ENCODE measurements at places on chromosomes 7 and 10. TPM values are rescaled to one million over a fixed set of nuclear protein-coding genes. Genes with fewer than 3 reads are reported as not detected.

DNA sequence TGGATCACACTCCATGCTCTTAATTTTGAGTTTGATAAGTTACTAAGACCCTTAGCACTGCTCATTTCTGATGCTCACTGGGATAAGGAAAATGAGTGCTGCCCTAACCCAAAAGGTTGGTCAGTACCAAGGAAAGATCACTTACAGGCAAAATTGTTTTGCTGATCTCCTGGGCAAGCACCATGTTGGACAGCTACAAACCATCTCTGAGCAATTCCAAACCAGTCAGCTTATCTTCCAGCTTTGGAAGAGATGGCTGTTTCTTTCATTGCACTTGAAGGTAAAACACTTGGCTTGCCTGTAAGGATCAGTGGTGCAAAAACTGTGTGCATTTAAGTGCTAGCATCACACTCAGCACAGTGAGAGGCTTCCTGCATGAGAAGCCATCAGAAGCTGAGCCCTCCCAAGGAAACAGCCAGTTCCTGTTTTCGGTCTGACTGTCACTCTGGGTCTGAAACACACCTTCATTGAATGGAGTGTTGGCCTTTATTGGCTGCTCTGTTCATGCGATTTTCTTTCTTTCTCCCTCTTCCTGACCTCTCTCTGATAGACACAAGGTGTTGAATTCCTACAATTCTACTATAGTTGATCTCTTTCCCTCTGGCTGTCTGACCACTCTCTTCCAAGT, 126.4 kb upstream of the GHITM start:
- H3K27ac ChIP-seq = no peak overlapping the region
- no peaks in the 10 kb centered on the region for H3K27me3 ChIP-seq
- no peaks in the 10 kb centered on the region for H3K36me3 ChIP-seq
- no peaks in the 10 kb centered on the region for H3K4me1 ChIP-seq
- no peak for DNase-seq

GRCh38 chr7:83798489-83798888, 149.6 kb upstream of the SEMA3E start:
- no peaks in the 10 kb centered on the region for H3K27me3 ChIP-seq
- no peaks in the 10 kb centered on the region for H3K4me1 ChIP-seq
- H3K36me3 ChIP-seq = no peaks in the 10 kb centered on the region
- DNase-seq = no peak

GRCh38 chr10:92413011-92413410, 122.0 kb downstream of the MARCHF5 start:
- H3K4me1 ChIP-seq = no peaks in the 10 kb centered on the region
- no peak overlapping the region for H3K4me3 ChIP-seq

GRCh38 chr7:47153058-47153457, 428.9 kb downstream of the TNS3 start:
- H3K4me1 ChIP-seq = no peaks in the 10 kb centered on the region
- no peaks in the 10 kb centered on the region for H3K27me3 ChIP-seq
- no peak overlapping the region for H3K4me3 ChIP-seq
- no peak for DNase-seq
- peak overlapping the region; percentile 18 for H3K27ac ChIP-seq

DNA sequence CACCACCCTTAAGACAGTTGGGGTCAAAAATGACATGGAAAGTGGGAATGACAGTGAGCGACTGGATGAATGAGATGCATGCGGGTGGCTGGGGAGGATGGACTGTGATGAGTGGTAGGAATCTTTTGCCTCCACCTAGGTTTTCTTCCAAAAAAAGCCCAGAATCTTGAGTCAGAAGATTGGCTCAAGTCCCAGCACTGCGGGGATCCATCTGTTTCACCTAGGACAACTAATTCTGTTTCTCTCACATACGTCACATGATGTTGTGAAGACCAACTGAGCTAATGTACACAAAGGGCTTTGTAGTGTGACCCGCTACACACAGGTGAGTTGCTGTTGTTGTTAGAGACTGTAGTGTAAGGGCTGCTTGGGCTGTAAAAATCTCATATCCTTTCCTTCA, 58.5 kb upstream of the SLC35B4 start:
- no peaks in the 10 kb centered on the region for H3K27me3 ChIP-seq
- H3K4me3 ChIP-seq = no peak overlapping the region
- H3K27ac ChIP-seq = no peak overlapping the region
- no peaks in the 10 kb centered on the region for H3K4me1 ChIP-seq
- H3K36me3 ChIP-seq = no peaks in the 10 kb centered on the region

Gene UCMA
- not detected for total RNA-seq

DNA sequence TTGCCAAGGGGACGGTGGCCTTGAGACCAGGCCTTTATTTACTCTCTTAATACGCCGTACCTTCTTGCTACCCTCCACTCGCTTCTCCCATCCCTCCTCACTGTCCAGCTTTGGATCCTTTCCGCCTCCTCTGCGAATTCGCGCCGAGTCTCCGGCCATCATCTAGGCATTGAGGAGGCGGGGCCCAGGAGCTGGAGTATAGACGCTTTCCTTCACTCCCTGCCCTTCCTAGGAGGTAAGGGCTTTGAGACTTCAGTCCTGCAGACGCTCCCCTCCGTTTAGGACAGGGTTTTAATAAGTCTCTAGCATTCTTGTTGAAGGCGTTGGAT, 538 bp downstream of the TFAM start:
- H3K27me3 ChIP-seq = no peaks in the 10 kb centered on the region

Gene ACSM6
- not detected for total RNA-seq

DNA sequence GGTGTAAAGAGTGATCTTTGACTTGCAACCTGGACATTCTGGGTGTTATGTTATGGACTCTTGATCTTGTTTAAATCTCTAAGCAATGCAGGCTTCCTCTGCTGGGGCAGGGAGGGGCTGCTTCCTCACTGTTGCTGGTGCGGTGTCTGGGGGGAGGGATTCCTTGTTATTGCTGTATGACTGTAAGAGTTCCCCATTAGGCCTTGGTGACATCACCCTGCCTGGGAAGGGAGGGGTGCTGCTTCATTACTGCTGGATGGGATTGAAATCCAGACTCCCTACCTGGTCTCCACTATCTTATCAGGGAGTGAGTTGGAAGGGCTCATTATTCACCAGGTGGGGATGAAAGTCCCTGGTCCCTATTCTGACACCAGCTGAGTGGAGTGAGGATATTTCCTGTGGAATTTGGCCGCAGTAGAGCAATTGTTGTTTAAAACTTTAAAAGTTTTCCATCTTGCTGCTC, 8.8 kb downstream of the OGDH start:
- H3K4me3 ChIP-seq = no peak overlapping the region
- no peak for DNase-seq
- H3K27me3 ChIP-seq = no peaks in the 10 kb centered on the region
- no peak overlapping the region for H3K27ac ChIP-seq
- H3K4me1 ChIP-seq = no peaks in the 10 kb centered on the region

- H3K27me3 ChIP-seq = no peaks in the 10 kb centered on the region
- no peaks in the 10 kb centered on the region for H3K36me3 ChIP-seq
- no peak overlapping the region for H3K4me3 ChIP-seq
- H3K27ac ChIP-seq = no peak overlapping the region
Observed at GRCh38 chr7:114941692-114942091, 19.8 kb downstream of the MDFIC start.

Gene UPK3B
- total RNA-seq = not detected

Gene TUBAL3
- total RNA-seq = not detected

Gene CD36
- 18.1 TPM for total RNA-seq

Measured in uterus (tissue), 4 donors.